ENCODE measurements at places on chromosomes 16 and 17. TPM values are rescaled to one million over a fixed set of nuclear protein-coding genes. Genes with fewer than 3 reads are reported as not detected.
A peak's percentile ranks its signal among the peaks of the same experiment; 100 is the strongest.

Gene SDR42E2
- total RNA-seq = 0.55 TPM

Gene SLC5A11
- 0.19 TPM for total RNA-seq

- H3K27ac ChIP-seq = no peak overlapping the region
- no peaks in the 10 kb centered on the region for H3K36me3 ChIP-seq
- no peak for DNase-seq
- H3K4me3 ChIP-seq = no peak overlapping the region
- no peaks in the 10 kb centered on the region for H3K4me1 ChIP-seq
- H3K27me3 ChIP-seq = no peaks in the 10 kb centered on the region
These were observed 17.6 kb upstream of the PHF12 start for GRCh38 chr17:28968914-28969295.

- H3K27ac ChIP-seq = no peak overlapping the region
- peaks cover 34% of the 10 kb centered on the region for H3K36me3 ChIP-seq
- H3K4me3 ChIP-seq = no peak overlapping the region
- H3K27me3 ChIP-seq = no peaks in the 10 kb centered on the region
- no peak for DNase-seq
These were observed 29.4 kb downstream of the TMEM11 start for GRCh38 chr17:21184570-21184969.

DNA sequence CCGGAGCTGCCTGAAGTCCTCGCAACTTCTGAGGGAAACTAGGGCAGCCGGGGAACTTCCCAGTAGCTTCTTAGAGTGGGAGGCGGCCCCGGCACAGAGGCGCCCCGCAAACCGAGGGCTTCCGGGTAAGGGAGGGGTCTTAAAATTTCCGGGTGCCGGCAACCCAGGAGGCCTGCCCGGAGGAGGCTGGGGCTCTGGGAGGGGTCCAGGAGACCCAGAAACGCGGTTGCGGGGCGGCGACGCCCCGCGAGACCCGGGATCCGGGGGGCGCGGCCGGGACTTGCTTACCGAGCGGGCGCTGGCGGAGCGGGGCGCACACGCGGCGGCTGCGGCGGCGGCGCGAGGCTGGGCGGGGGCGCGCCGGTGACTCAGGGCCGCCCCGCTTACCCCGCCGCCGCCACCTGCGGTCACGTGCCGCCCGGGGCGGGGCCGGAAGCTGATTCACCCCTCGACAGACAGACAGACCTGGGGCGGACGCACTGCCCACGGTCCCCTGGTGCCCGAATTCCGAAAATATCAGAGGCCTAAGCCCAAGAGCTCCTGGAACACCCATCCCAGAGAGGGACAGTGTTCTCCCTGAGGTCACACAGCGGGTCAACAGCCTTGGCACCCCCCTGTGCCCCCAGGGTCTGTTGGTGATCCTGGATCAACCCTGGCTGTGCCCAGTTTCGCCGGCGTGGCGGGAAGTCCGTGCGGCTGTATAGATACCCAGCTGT is at the start of gene FAM83G:
FAM83G (minus strand) TSS at position 344 of the 716 bp plus-strand sequence. CDS start 723 bp downstream, outside the sequence.
- peaks cover 35% of the 10 kb centered on the region for H3K4me1 ChIP-seq
- H3K4me3 ChIP-seq = peak within 1 kb of the TSS; percentile 42
- H3K27me3 ChIP-seq = no peaks in the 10 kb centered on the region

GRCh38 chr17:21530311-21530710 is 154.2 kb downstream of the KCNJ12 start:
- no peak overlapping the region for H3K4me3 ChIP-seq
- H3K36me3 ChIP-seq = no peaks in the 10 kb centered on the region
- no peaks in the 10 kb centered on the region for H3K27me3 ChIP-seq
- peaks cover 8% of the 10 kb centered on the region for H3K4me1 ChIP-seq

DNA sequence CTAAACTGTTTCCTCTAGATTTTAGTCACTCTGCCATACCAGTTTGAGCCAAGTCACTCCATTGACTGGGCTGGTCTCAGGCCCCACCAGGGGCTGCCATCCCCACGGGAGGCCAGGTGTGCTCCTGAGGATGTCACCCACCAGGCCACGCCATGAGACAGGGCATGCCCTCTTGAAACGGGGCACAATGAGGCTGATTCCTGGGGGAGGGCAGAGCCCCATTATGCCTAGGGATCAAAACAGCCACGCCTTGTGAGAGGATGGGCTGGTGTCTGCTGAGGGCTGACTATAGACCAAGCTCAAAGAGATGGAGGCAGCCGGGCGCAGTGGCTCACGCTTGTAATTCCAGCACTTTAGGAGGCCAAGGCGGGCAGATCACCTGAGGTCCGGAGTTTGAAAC is 21.5 kb downstream of the GINS2 start:
- no peak for DNase-seq
- H3K4me3 ChIP-seq = no peak overlapping the region
- no peaks in the 10 kb centered on the region for H3K4me1 ChIP-seq
- H3K27me3 ChIP-seq = no peaks in the 10 kb centered on the region
- H3K36me3 ChIP-seq = peaks cover 70% of the 10 kb centered on the region

Gene MYOCD
- total RNA-seq = not detected

- DNase-seq = no peak
- no peaks in the 10 kb centered on the region for H3K36me3 ChIP-seq
- peaks cover 35% of the 10 kb centered on the region for H3K4me1 ChIP-seq
- H3K27ac ChIP-seq = no peak overlapping the region
These were observed 167.7 kb downstream of the XYLT1 start for GRCh38 chr16:17303101-17303500.

DNA sequence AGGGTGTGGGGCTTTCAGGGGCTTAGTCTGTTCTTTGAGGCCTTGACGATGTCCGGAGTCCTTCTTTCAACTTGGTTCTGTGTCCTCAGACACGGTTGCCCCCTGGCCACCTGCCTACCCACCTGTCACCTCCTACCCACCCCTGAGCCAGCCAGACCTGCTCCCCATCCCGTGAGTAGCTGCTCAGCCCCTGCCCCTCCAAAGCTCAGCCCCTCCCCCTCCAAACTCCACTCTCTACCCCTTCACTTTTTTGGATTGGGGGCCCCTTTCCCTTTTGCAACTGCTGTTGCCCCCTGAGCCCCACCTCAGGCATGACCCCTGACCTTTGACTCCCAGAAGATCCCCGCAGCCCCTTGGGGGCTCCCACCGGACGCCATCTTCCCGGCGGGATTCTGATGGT is 1.2 kb downstream of the LAT start:
- no peaks in the 10 kb centered on the region for H3K27me3 ChIP-seq
- peaks cover 47% of the 10 kb centered on the region for H3K36me3 ChIP-seq
- H3K27ac ChIP-seq = peak overlapping the region; percentile 83
- no peak for DNase-seq
- H3K4me3 ChIP-seq = peak overlapping the region; percentile 97

Gene CCL8
- total RNA-seq = not detected

DNA sequence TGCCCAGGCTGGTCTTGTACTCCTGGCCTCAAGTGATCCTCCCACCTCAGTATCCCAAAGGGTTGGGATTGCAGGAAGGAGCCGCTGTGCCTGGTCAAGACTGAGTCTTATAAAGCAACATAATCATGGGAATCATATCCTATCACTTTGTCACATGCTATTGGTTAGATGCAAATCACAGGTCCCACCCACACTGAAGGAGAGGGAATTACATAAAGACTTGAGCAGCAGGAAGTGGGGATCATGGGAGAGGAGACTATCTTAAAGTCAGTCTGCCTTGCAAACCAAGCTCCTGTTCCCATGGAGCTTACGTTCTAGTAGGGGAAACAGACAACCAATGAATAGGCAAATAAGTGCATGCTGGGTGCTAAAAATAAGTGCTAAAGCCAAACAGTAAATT is 28.3 kb upstream of the TENT4B start:
- H3K4me1 ChIP-seq = peaks cover 11% of the 10 kb centered on the region
- no peak for DNase-seq
- H3K36me3 ChIP-seq = no peaks in the 10 kb centered on the region
- H3K27ac ChIP-seq = no peak overlapping the region
- no peak overlapping the region for H3K4me3 ChIP-seq
- H3K27me3 ChIP-seq = no peaks in the 10 kb centered on the region

DNA sequence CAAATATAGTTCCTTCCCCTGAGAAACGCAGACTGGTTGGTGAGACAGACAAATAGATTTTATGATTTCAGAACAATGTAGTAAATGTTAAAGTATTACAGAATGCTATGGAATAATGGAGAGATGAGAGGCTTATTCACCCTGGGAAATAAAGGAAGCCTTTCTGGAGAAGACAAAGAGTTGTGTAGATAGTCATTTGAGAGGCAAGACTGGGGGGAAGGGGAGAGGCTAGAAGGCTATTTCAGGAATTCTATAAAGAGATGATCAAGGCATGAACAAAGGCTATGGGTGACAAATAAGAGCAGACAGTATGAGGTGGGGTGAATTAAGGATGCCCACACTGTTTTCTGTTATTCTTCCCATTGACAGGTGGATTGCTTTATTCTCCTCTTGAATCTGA is 211.4 kb downstream of the GRIN2A start:
- H3K4me1 ChIP-seq = no peaks in the 10 kb centered on the region
- no peak overlapping the region for H3K27ac ChIP-seq
- no peaks in the 10 kb centered on the region for H3K36me3 ChIP-seq
- DNase-seq = no peak

DNA sequence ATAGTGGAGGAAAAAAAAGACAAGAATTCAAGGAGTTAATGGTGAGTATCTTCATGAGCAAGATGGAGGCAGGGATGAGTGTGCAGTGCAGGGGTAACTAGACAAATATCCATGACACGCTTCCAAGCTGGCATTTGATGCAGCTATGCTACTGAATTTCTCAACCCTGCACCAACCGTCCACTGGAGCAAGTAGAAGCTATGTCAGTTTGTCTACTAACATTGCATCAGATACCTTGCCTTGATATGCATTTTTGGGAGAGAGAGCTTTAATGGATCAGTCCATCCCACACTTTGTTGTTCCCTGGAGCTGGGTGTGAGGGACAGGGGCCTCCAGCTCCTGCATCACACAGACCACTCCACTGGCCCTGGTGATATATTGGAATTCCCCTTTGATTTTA is 16.4 kb downstream of the CCL11 start:
- H3K4me3 ChIP-seq = no peak overlapping the region
- no peak overlapping the region for H3K27ac ChIP-seq
- no peaks in the 10 kb centered on the region for H3K36me3 ChIP-seq
- no peaks in the 10 kb centered on the region for H3K4me1 ChIP-seq

Gene OTOA
- total RNA-seq = 0.17 TPM

GRCh38 chr17:42783062-42783790 is 2.8 kb downstream of the WNK4 start:
- H3K4me3 ChIP-seq = no peak overlapping the region
- H3K4me1 ChIP-seq = peaks cover 16% of the 10 kb centered on the region
- H3K36me3 ChIP-seq = peaks cover 14% of the 10 kb centered on the region
- no peak overlapping the region for H3K27ac ChIP-seq

GRCh38 chr16:15682105-15682570 is 32.1 kb downstream of the NDE1 start:
- H3K27me3 ChIP-seq = no peaks in the 10 kb centered on the region
- H3K4me3 ChIP-seq = no peak overlapping the region

DNA sequence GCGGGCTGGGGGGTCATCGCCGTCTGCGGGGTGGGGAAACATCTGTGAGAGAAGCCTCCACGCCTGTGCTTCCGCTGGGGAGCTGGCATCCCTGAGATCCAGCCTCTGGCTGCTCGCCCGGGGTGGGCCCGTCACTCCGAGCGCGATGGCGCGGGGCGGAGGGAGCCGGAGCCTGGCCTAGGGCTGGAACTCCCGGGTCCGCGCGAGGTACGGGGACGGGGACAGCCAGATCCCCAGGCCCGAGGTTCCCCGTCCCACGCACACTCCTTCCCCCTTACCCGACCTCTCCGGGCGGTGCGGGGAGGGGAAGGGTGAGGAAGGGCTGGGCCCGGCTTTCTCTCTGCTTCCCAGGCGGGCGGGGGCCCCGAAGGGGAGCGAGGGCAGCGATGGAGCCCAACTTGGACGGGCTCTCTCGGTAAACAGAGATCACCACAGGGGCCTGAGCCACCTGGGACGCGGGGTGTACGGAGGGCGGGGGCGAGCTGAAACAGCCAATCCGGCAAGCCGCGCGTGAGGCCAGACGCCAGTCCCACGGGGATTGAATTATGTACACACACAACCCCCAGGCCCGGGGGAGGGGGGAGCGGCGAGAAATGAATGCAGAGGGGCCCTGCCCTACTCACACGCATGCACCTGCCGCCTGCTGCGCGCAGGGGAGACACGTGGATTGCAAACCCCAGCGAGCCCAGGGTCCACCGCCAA is at the start of gene SLC16A11:
SLC16A11 (minus strand) TSS at position 596 of the 702 bp plus-strand sequence; CDS start at position 17, 579 bp downstream.
- no peaks in the 10 kb centered on the region for H3K27me3 ChIP-seq
- peak within 1 kb of the TSS; percentile 36 for H3K4me3 ChIP-seq
- peak; percentile 37 for DNase-seq
- no peaks in the 10 kb centered on the region for H3K36me3 ChIP-seq
- peaks cover 50% of the 10 kb centered on the region for H3K4me1 ChIP-seq

DNA sequence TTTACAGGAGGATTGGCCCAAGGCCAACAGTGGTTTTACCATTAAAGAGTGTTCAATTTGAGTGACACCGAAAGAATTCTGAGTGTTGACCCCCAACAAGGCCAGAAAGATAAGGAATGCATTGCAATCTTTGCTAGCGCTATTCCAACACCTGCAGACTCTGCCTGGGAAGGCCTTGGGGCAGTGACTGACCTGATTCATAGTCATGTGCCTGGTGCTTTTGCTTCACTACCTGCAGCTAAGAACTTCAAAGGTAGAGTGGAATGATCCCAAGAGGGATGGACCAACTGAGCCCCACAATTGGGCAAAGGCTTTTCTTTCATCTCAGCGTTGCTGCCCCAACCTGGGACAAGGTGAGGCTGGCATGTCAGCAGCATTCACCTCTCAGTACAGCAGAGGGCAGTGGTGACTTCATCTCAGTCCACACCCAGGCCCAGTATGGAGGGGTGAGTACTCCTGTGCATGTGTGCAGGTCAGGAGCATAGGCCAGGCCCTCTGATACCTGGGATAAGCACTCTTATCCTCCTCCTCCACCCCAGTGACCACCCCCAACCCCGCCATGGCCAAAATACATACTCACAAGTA is 149.6 kb upstream of the GNAO1 start:
- no peaks in the 10 kb centered on the region for H3K27me3 ChIP-seq
- peak; percentile 34 for DNase-seq
- no peaks in the 10 kb centered on the region for H3K4me1 ChIP-seq
- H3K27ac ChIP-seq = no peak overlapping the region
- H3K36me3 ChIP-seq = no peaks in the 10 kb centered on the region
- no peak overlapping the region for H3K4me3 ChIP-seq

GRCh38 chr17:61700252-61700651 is 109.2 kb upstream of the NACA2 start:
- DNase-seq = no peak
- no peaks in the 10 kb centered on the region for H3K27me3 ChIP-seq
- H3K27ac ChIP-seq = no peak overlapping the region
- H3K4me1 ChIP-seq = no peaks in the 10 kb centered on the region

Gene KRTAP16-1
- total RNA-seq = not detected

- no peak for DNase-seq
- peaks cover 64% of the 10 kb centered on the region for H3K4me1 ChIP-seq
- H3K27me3 ChIP-seq = no peaks in the 10 kb centered on the region
- H3K4me3 ChIP-seq = no peak overlapping the region
- H3K27ac ChIP-seq = no peak overlapping the region
These were observed 3.3 kb downstream of the CFAP20 start for GRCh38 chr16:58125781-58126335.

DNA sequence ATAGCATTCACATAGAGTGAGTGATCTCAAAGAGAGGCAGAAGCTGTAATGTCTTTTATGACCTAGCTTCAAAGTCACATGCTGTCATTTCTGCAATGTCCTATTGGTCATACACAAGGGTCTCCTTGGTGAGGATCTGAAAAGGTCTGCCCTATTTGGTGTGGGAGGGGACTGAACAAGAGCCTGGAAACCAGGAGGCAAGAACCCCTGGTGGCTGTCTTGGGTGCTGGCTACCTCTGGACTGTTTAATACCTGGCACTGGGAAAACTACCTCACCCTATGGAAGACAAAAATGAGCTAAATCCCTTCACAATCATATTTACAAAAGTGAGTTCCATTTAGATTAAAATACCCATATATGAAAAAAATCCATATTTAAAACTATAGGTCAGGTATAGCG is 9.0 kb downstream of the KCTD13 start:
- H3K27me3 ChIP-seq = no peaks in the 10 kb centered on the region
- H3K4me3 ChIP-seq = no peak overlapping the region
- no peaks in the 10 kb centered on the region for H3K4me1 ChIP-seq
- DNase-seq = no peak

Gene RAB26
- total RNA-seq = not detected

Measured in CD4-positive, alpha-beta memory T cell (primary cell).